ENCODE measurements at places on chromosomes 2 and 18.
A peak's percentile ranks its signal among the peaks of the same experiment; 100 is the strongest.

DNA sequence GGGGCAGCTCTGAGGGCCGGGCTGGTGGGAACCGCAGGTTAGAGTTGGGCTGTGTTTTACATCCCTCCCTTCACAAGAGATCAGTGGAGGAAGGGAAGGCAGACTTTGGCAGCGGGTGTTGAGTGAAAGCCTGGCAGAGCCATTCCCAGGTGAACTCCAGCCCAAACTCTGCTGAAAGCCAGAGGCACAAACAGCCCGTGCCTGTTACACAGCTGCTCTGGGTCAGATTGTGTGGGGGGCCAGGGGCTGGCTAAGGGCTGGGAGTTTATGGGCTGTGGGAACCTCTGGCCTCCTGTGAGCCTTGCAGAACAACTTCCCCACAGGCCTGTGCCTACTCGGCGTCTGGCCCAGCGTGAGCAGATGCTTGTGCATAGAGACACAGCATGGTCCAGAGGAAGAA lies 286.8 kb downstream of the CLIP4 start:
- no peak for DNase-seq

DNA sequence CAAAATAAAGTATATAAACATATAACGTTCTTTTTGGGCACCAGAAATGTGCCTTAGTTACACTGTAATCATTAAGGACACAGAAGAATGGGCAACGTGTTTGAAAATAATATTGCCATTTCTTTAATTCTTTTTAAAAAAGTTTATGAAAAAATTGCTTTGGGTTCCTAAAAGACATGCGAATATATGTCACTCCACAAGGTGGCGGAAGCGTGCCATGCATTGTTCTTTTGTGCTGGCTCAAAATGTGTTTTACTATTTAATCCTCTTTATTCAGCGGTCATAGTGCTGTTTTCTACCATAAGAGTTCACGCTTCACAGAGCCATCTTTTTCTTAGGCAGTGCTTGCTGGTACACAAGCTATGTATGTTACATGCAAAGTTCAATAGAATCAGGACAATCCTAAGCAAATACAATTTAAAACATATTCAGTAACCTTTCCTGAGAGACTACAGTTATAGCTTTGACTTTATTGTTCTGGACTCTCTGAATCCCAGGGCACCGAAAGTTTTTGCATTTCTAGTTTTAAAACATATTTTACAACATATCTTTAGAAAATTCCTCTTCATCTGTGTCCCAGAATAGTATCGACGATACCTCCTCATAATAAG lies 147.8 kb upstream of the ERBB4 start:
- peak; percentile 52 for DNase-seq

GRCh38 chr18:37484983-37485834 lies 80.4 kb downstream of the CELF4 start:
- DNase-seq, result peak; percentile 35

- peak; percentile 98 for DNase-seq
These were observed 399.8 kb downstream of the TMEM182 start for GRCh38 chr2:103161456-103162289.

GRCh38 chr18:6366776-6367175 lies 47.9 kb downstream of the L3MBTL4 start:
- no peak for DNase-seq

Data from bronchial epithelial cell (primary cell).